ENCODE measurements at places on chromosomes 7 and 10. TPM values are rescaled to one million over a fixed set of nuclear protein-coding genes. Genes with fewer than 3 reads are reported as not detected.

DNA sequence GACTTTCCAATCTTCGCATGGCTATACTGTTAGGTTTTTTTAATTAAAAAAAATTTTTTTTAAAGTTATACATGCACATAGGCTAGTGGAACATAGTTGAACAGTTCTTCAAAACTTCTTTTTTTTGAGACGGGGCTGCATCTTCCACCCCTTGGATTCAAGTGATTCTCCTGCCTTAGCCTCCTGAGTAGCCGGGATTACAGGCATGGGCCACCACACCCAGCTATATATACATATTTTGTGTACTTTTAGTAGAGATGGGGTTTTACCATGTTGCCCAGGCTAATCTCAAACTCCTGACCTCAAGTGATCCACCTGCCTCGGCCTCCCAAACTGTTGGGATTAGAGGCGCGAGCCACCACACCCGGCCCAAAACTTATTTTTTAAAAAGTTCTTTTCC lies 17.3 kb downstream of the ZNF777 start:
- DNase-seq = no peak

DNA sequence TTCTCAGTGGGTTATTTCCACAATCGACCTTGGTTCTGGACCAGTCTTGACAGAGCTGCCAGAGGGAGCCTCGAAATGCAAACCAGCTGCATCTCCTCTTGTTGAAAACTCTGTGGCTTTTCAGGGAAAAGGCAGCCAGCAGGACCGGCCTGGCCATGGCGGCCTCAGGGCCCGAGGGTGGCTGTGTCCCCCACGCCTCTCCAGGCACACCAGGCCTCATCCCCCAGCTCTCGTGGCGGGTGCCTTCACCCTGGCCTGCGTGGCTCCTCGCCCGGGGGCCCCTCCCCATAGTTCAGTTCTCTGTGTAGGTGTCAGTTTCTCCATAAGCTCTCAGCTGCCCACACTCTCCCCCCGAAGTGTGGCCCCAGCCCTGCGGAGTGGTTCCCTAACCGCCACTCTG lies 63.5 kb downstream of the MGMT start:
- DNase-seq = no peak

DNA sequence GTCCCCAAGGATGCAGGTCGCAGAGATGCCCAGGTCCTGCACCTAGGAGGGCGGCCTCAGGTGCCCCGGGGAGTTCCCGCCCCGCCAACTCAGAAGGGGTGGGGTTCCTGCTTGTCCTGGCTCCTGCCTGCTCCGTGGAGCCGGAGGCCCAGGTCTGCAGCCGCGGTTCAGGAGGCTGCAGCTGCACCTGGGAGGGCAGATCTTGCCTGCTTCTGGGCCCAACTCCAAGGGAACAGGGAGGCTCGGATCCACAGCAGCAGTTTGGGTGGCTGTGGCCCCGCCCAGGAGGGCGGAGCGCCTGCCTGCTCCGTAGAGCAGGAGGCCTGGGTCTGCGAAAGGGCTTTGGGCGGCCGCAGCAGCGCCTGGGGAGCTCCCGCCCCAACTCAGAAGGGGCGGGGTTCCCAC lies 108.2 kb upstream of the EGR2 start:
- DNase-seq = no peak

- DNase-seq = no peak
These were observed 21.9 kb downstream of the RRP12 start for GRCh38 chr10:97378933-97379921.

DNA sequence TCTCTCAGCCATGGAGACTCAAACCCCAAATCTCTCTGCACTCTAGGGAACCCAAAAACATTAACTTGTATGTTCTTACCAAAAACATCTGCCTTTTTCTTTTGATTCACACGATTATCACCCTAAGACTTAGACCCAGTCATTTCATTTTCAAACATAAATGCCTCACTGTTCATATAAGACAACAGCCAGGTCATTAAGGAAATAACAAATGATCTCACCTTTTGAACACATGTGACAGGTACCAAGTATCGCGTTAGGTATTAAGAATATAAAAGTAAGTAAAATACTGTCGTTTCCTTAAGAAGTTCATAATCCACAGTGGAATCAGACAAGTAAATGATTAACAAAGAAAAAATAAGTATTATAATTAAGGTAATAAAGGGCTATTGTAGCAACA lies 8.8 kb downstream of the TM9SF3 start:
- no peak for DNase-seq

- DNase-seq = no peak
These were observed at the start of gene HIP1 for GRCh38 chr7:75738604-75738974. Gene HIP1 (minus strand): TSS chr7:75738941. CDS start chr7:75738920, 21 bp downstream.

- DNase-seq = no peak
These were observed 117.8 kb downstream of the TRRAP start for GRCh38 chr7:98996150-98996552.

DNA sequence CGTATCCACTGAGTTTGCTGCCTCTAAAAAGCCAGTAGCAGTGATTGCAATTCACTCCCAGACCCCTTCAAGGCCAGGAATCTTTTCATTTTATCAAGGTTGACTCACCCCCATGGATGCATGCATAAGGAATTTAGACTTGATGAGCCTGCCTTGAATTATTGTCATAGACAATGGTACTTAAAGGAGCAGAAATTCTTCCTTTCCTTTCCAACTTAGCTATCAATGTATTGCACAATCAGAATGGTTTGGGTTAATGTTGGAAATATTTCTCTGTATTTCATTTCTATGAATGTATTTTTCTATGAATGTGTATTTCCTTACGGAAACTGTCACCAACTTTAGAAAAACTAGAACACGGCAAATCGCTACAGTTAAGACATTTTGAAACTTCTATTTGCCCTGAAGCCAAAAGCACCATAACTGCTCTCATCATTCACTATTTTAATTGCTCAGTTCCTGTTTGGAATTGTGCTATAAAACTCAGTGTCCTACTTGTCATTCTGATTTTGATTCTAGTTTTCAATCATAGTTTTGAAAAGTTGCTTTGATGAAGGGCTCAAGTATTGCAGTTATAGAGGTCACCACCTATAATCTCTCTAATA lies 355.7 kb upstream of the AKR1E2 start:
- no peak for DNase-seq

GRCh38 chr10:123135415-123136141 lies at the start of gene HMX3:
Gene HMX3 (plus strand): TSS chr10:123135970. CDS start chr10:123136051, 81 bp downstream.
- DNase-seq = no peak

DNA sequence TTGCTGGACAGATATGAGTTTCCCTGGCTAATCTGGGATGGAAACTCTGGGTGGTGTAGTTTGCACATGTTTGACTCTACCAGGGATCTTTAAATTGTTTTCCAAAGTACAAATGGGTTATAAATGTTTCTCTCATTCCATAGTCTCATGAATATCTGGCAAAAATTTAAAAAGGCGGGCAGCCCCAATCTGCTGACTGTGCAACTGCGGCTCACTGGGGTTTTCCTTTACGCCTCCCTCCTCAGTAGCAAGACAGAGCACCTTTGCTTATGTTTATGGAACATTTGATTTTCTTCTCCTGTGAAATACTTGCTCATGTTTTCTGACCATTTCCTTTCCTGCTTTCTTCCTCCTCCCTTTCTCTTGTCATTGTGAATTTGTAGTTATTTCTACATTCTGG lies 105.0 kb downstream of the ADAM12 start:
- DNase-seq = no peak

DNA sequence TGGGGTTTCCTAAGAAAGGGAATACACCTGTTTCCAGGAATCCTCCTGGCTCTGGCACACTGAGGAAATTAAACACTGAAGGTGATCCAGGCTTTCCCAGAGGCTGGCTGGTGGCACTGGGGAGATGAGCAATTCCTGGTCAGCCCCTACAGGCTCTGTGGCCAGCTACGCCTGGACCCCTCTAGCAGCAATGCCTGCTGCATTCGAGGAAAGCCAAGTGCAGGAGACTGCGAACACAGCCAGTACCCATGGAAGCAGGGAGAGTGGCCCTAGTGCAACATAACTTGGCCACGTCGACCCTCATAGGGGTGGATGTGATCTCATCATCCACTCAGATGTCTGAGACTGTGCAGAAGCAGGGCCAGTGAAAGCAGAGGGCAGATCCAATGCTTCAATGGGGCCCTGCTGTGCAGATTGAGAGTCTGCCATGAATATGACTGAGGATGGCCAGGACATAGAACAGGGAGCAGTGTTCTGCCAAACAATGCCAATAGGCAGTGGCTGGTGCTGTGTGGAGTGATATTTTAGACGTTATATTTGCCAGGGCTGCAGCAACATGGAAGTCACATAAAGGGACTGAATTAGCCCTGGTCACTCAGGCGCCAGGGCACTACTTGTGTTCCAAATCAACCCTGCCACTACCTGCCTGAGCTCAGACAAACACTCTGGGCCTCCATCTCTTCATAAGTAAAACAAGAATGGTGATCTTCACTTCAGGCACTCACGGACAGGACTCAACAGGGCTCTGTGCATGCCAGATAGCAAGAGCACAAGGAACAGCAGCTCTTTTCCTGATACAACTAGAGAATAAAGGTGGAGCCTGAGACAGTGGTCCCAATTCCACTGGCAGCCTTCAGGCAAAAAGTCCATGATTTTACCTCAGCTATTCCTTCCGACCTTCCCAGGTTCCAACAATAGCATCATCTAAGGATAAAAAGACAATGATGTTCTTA lies 2.4 kb downstream of the ZNF488 start:
- peak; percentile 25 for DNase-seq

- DNase-seq = no peak
These were observed 49.6 kb upstream of the WNT8B start for GRCh38 chr10:100413173-100413572.

DNA sequence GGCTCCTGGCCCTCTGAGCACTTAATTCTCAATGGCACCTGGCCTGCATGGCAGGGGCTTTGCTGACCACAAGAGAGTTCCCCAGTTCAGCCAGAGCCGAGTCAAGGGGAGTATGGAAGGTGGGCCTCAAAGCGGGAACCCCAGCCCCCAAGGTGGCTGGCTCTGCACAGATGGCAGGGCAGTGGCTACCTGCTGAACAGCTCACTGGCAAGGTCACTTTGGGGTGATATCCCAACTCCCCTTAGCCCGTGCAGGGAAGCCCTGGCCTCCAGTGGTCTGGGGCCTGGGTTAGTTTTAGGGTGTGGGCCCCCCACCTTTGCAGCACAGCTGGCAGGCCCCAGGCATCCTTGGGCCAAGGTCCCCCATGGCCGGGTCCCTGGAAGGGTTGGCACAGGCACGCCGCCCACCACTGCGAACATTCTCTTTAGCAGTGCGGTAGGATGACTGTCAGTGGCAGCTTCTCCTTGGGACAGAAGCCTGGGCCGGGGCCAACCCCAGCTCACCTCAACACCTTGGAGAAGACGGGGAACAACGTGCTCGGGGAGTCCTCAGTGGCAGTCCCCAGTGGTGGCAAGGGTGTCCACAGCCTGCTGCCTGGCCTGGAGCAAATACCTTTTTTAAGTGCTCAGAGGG lies 36.8 kb downstream of the PPIF start:
- no peak for DNase-seq

GRCh38 chr10:127836176-127836575 lies 56.6 kb downstream of the CLRN3 start:
- no peak for DNase-seq

- no peak for DNase-seq
These were observed 520 bp downstream of the ELAPOR2 start for GRCh38 chr7:87058744-87059524.

GRCh38 chr7:64888561-64888900 lies 14.5 kb upstream of the ZNF273 start:
- DNase-seq = no peak

- DNase-seq = no peak
These were observed 159.6 kb downstream of the SKAP2 start for GRCh38 chr7:26704786-26705185.

DNA sequence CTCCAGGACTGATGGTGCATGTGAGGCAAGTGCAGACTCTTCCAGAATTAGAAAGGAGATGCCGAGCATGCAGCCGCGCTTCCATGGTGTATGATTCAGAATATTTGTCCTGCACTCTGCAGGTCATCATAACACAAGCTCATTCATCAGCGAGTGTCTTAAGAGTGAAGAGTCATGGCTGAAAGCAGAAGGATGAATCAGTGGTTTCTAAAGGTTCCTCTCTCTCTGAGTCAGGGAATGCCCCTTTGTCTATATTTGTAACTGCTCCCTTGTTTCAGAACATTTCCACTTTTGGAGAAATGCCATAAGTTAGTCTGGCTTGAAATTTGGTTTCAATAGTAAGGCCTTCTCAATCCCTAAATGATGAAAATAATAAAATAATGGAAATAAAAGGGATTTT lies 52.3 kb downstream of the HECW1 start:
- no peak for DNase-seq

- DNase-seq = no peak
These were observed 546.6 kb downstream of the INHBA start for GRCh38 chr7:41156268-41156667.

GRCh38 chr7:879093-879492 lies 2.7 kb downstream of the GET4 start:
- DNase-seq = no peak

DNA sequence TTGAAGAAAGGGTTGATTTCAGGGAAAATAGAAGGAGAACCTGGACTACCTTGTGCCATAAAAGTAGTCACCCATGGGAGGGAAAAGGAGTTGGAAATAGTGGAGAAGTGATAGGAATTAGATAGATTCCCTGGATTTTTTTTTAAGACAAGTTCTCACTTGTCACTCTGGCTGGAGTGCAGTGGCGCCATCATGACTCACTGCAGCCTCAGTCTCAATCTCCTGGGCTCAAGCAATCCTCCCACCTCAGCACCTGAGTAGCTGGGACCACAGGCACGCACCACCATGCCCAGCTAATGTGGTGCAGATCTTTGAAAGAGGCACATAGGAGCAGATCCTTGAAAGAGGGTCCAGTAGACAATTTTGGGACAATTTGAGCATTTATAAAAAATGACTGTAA lies 9.5 kb upstream of the BLNK start:
- DNase-seq = no peak

- no peak for DNase-seq
These were observed 68.4 kb downstream of the ETV1 start for GRCh38 chr7:13921062-13921461.

DNA sequence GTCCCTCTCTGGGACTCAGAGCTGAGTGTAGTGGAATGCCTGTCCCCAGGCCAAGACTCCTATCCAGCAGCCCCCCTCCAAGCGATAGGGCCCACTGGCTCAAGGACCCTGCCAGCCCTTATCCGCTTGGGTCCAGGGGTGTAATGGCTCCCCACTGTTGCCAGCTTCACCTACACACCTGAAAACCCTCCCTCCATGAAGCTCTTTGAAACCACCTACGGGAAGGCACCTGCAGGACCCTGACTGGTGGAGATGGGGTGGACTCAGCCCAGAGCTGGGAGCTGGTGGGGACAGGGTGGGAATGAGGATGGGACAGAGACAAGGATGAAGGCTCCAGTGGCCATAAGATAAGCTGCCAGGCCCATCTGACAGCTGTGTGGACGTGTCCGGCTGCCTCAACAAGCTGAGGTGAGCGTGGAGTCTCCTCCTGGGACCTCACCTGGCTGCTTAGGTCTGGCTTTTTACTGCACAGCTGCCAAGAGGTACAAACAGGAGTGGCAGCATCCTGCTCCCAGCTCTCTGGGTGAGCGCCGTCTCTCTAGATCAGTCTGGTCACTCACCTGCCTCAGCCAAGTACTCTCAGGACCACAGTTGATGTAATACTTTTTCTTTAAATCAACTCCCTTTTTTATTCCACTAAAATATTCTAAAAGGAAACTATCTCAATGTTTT lies 41.9 kb downstream of the DRGX start:
- no peak for DNase-seq

GRCh38 chr10:60144099-60144498 lies 237.7 kb upstream of the CCDC6 start:
- DNase-seq = no peak

GRM3 gene
- total RNA-seq = not detected

C7orf57 gene
- not detected for total RNA-seq

EBF3 gene
- total RNA-seq = 1.2 TPM

TMEM26 gene
- total RNA-seq = 3.9 TPM

SFTPA1 gene
- total RNA-seq = not detected

SH2D4B gene
- 0.27 TPM for total RNA-seq

IL15RA gene
- total RNA-seq = not detected

OGDHL gene
- total RNA-seq = 10.4 TPM

HTR7 gene
- total RNA-seq = 3.0 TPM

OR6V1 gene
- not detected for total RNA-seq

All from mesothelial cell of epicardium (in vitro differentiated cells).